ENCODE measurements at places on chromosomes 1 and 21.

DNA sequence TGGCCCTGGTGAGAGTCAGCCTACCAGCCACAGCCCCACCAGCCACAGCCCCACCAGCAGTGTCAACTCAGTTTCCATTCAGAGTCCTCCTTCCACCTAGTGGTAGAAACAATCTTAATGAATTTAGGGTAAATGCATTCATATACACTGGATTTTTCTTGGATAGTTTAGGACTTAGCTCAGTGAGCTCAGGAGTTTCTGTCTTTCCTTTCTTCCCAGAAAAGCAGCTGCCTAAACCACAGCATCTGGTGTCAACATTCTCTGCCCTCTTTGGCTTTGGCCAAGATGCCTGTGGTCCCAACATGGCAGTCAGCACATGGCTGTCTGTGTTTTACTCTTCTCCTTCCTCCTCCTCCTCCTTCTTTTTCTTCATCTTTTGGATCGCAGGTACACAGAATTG lies 94.0 kb downstream of the CLIC6 start:
- DNase-seq: no peak

DNA sequence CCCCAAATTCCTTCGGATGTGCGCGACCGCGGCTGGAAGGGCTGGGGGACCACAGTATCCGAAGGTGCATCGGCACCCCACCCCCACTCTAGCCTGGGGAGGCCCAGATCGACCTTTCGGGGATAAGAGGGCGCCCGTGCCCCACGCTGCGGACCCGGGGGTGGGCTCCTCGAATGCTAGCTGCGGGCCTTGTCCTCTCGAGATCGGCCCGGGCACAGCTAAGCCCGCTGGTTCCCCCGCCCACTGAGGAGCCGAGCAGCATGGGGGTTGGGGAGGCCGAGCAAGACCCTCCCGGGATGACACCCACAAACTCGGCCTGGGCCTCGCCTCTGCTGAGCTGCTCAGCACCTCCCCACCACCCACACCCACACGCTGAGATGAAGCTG lies 653 bp upstream of the IFFO2 start:
- no peak for DNase-seq

DNA sequence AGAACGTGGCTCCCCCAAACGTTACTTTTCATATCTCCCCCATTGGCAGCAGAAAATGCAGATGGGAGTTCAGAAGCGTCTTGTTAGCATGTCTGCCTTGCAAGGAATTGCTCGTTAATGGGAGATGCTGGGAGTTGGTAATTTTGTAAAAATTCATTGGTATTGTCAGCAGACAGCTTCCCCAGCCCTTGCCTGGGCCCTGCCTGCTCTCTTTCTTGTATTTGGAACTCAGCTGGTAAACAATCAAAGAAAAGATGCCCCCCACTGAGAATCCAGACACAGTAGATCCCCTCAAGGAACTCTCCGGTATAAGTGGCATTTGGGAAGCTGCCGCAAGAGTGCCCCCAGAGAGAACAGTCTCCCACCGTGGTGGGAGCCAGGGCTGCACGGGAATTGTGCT lies 94.4 kb upstream of the IGSF21 start:
- DNase-seq: no peak

DNA sequence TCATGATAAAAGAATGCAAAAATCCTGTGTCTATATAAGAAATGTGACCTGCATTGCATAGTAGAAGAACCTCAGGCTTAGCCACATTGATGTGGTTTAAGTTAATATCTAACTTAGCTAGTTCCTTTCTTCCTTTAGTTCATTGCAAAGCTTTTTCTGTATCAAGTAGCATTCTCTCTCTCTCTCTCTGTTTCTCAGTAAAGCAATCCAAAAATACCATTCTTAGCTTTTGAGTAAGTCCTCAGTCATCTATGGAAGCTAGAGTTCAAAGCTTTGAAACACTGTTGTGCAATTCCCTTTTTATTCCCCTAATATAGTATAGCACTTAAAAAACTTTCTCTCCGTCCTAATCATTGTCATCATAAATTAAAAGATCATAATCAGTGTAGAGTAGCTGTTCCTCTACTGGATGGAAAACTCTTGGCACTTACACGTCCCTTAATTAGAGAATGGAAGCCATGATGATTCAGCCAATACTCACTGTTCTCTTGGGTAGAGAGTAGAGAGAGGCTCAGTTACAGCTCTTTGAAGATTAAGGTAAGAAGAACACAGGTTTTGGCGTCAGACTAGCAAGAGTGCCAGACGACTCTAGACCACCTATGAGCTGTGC lies 350.3 kb upstream of the LYPLAL1 start:
- no peak for DNase-seq

DNA sequence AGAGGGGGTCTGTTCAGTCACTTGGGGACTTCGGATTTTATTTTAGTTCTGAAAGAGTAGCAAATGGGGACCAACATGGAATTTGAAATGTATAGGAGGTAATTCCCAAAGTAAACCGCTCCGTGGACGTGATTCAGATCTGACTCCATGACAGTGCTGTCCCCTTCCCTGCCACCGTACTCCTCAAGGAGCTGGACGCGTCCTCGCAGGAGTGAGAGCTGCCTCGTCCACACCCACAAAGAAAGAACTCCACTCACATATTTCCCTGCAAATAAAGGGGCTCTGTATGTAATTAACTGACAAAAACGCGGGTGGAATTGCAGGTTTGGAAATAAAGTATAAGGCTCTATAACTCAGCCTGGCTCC lies 183.6 kb downstream of the ETS2 start:
- DNase-seq: no peak

GRCh38 chr1:6801966-6802365 lies 16.7 kb downstream of the CAMTA1 start:
- DNase-seq: no peak

- no peak for DNase-seq
Measured at GRCh38 chr21:14589855-14590563, 43.9 kb upstream of the SAMSN1 start.
